ENCODE measurements at places on chromosomes 4 and X.

GRCh38 chr4:39718366-39719323, 20.7 kb downstream of the UBE2K start:
- DNase-seq = peak; percentile 56

GRCh38 chr4:80393246-80393969, 57.9 kb downstream of the CFAP299 start:
- DNase-seq = no peak

- no peak for DNase-seq
These were observed 123.9 kb upstream of the CBR4 start for GRCh38 chr4:169133932-169134331.

DNA sequence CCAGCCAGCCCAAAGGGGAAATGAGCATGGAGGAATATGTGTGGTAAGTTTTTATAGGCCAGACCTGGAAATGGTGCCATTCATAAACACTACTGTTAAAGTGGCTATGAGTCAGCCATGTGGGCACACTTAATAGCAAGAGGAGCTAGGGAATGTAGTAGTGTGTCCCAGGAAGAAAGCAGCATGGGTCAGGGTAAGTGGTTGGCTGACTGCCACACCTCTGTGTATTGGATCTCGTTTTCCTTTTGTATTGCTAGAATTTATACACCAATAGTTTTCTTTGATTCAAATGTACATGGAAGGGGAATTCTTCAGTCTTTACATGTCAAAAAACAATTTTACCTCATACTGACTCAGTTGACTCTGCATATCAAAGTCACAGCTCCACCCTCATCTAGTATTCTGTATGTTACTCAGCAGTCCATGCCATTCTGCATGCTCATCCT, 22.9 kb upstream of the SGMS2 start:
- DNase-seq = no peak

GRCh38 chr4:56115898-56116297, 167.2 kb downstream of the CEP135 start:
- no peak for DNase-seq

DNA sequence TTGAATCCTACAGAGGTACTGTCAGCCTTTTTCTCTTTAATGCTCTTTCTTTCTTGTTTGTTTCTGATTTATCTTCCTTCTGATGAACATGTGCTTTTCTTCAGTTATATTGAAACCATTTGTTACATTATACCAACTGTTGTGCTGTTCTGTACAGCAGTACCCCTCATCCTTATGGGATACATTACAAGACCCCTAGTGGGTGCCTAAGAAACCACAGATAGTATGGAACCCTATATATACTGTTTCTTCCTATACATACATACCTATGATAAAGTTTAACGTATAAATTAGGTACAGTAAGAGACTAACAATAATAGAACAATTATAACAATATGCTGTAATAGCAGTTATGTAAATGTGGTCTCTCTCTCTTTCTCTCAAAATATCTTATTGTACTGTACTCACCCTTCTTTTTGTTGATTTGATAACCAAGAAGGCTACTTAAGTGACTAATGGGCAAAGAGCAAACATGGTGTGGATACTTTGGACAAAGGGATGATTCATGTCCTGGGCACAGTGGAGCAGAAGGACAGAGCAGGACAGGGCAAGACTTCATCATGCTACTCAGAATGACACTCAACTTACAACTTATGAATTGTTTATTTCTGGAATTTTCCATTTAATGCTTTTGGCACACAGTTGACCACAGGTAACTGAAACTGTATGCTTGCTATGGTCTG, 10.7 kb upstream of the YIPF7 start:
- DNase-seq = no peak

GRCh38 chr4:72604324-72604723, 35.3 kb upstream of the ADAMTS3 start:
- DNase-seq = no peak

DNA sequence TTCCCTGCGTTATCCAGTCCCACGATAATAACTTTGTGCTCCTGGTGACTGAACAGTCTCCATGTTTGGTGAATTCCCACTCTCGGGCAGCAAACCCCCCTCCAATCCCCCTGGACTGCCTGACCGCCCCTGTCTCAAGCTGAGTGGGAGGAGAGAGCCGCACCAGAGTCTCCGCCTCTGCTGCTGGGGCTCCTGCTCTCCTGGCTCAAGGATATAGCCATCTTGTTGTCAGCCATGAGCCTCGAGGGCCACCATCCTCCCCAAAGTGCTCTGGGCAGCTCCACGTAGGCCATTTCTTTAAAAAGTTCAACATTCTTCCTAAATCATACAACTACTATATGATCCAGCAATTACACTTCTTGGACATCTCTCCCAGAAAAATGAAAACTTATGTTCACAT, 49.3 kb upstream of the PGRMC1 start:
- no peak for DNase-seq

DNA sequence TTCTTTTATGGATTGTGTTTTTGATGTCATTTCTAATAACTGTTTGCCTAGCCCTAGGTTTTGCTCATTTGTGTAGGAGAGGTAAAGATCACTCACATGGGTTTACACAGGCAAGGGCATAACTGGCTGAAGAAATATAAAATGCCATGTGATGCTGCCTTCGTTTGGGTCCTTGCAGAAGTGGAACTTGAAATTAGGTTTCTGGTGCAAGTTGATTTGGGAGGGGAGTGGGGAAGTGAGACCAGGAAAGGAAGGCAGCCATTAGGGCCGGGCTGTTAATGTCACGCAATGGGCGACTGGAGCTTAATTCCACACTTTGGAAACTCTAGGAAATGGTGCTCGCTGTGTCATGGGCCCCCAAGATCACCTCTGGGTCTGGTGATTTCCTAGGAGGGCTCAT, 14.5 kb downstream of the CLCN4 start:
- DNase-seq = no peak

DNA sequence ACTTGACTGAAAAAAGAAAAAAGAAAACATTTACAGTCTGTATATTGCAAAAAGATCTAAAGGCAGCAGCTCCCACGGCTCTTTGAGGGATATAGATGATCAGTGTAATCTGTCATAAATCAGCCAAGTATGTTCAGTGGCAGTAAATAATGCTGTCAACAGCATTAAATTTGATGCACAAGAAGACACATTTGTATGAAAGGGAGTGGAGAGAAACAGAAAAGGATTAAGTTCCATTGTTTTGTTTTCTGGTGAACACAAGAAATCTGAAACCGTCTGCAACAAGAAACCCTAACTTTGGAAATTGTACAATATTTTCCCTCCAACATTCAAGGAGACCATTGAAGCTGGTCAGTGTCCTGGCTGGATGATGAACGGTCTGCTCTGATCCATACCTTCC, 27.6 kb upstream of the C1QTNF7 start:
- DNase-seq = no peak

- peak; percentile 53 for DNase-seq
These were observed 168.3 kb downstream of the SPRY1 start for GRCh38 chr4:123564758-123565346.

DNA sequence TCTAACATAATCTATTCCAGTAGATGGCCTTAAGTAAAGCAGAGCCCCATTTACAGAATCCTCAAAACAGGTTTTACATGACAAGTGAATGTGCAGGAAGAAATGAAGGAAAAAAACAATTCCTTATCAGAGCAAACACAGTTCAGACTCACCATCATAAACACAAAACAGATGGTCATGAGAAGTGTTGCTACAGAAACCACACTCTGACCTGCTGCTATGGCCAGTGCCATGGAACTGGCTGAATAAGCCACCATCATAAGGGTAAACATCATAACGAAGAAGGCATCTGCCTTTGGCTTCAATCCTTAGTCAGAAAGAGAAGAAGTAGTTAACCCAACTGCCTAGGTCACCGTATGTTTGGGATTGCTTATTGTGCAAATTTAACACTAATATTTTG, 61.1 kb downstream of the ABCG2 start:
- no peak for DNase-seq

DNA sequence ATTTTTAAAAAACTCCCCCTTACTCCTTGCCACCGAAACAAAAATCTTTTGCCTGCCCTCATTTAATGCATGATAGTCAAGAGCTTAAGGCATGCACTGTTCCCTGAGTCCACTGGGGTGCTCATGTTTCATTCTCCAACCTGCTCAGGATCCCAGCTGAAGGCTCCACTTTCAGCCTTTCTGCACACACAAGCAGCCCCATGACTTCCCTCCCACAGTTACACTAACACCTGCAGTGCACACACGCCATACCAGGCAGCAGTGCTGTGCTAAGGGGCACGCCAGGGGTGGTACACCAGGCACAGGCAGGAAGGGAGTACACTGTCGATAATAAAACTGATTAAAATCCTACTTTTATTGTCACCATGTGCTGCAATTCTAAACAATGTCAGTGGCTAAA, 385.2 kb downstream of the BMPR1B start:
- DNase-seq = no peak

- DNase-seq = no peak
These were observed 136.7 kb upstream of the POF1B start for GRCh38 chrX:85516131-85516530.

GRCh38 chr4:13536607-13537006, 7.7 kb downstream of the NKX3-2 start:
- no peak for DNase-seq

DNA sequence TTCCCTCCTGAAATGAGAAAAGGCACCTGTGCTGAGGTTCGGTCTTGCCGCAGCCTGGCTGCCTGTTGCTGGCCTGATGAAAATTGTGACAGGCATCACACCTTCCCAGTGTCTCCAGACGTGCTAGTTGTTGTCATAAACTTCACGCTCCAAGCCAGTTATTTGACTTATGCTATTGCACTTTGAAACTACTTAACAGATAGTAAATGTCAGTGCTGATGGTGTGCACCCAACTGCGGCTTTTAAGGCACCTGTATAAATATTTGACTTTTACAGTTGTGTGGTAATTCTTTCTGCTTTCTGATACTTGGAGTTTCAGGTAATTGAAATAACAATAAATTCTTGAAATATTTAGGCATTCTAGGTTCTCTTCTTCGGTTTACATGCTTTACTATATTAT, 1.8 kb downstream of the WWC2 start:
- DNase-seq = no peak

GRCh38 chrX:79444694-79445210, 77.6 kb upstream of the ITM2A start:
- DNase-seq = no peak

GRCh38 chr4:162836773-162837172, 329.9 kb downstream of the NAF1 start:
- no peak for DNase-seq

DNA sequence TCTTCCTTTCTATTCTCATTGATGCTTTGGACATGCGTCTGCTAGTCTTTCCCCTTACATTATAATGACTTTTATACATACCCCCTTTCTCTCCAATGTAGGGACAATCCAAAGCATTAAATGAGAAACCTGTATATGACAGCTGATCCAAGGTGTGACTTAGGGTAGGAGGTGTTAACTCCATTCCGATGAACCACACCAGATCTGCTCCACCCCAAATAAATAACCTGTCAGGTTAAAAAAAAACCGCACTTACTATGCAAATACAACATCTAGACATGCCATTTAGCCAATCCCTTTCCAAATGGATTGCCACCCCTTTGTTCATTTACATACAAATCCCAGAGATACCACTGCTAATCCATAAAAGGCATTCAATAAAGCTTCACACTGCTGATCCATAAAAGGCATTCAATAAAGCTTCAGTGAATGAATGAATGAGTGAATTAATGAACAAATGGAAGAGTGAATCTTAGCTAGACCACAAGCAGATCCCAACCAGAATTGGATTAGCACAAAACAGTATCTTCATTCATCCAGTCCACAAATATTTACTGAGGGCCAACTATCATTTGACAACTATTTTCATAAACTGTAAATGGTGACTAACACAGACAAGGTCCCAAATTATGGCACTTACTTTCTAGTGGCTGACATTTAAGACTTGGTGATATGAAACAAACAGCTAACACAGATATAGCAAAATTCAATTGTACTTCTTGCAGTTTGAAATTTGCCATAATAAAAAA, 158.9 kb upstream of the MAP3K15 start:
- no peak for DNase-seq

DNA sequence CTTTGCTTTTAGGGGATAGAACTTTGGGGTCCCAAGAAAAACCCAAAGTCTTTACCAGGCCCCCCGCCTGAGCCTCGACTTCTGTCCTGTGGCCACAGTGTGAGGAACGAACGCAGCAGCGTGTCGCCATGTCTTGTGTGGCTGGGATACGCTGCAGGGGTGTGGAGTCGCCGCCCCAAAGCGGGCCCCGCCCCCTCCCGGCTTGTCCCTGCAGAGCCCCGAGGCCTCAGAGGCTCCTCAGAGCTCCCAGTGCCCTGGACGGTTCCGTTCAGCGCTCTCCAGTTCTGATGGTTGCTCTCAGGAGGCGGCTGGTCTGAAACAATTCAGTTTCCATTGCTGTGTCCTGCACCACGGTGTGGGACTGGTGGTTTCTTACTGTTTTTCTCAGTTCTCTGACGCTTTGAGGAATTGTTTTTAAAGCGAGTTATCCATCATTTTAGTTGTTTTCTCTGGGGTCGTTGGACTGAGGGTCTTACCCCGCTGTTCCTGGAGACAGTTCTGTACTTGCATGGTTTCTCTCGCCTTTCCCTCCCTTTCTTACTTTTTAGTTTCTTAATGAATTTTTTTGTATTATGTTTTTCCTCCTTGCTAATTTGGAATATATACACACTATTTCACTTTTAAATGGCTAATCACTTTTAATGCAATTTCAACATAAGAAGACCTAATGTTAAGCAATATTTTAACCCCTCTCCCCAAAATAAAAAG, 1.6 kb upstream of the IDUA start:
- peak; percentile 88 for DNase-seq

GRCh38 chrX:111447298-111447697, 35.3 kb upstream of the DCX start:
- no peak for DNase-seq

- no peak for DNase-seq
These were observed 107.6 kb upstream of the SMIM10 start for GRCh38 chrX:134883137-134883700.

- DNase-seq = no peak
These were observed 683 bp downstream of the MAN2B2 start for GRCh38 chr4:6575503-6576240.

DNA sequence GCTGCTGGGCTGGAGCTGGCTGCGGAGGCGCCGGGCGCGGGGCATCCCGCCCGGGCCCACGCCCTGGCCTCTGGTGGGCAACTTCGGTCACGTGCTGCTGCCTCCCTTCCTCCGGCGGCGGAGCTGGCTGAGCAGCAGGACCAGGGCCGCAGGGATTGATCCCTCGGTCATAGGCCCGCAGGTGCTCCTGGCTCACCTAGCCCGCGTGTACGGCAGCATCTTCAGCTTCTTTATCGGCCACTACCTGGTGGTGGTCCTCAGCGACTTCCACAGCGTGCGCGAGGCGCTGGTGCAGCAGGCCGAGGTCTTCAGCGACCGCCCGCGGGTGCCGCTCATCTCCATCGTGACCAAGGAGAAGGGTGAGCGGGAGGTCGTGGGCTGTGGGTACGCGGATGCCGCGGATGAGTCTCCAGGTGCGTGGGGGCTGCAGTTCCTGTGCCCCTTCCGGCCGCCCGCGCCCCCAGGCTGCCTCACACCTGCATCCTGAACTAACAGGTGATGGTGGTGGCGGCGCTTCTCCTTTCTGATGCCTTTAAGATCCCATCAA, 499 bp downstream of the CYP2U1 start:
- DNase-seq = peak; percentile 66

DNA sequence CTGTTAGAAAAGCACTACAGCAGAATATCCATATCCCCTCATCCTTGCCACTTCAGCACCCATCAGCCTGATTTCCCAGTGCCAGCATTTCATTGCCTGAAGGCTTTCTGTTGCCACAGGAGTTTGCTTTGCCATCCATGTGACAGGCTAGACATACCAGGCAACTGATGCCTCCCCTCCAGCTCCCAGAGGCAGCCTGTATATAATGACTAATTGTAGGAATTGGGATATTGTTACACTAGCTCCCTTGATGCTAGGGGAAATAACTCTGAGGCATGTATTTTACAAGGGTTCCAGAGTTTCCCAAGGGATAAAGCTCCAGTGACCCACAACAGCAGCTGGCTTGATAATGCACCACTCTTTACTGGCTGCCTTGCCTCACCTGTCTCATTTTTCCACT, 608.0 kb upstream of the FTHL17 start:
- DNase-seq = no peak

Measured in activated CD8-positive, alpha-beta memory T cell treated with anti-CD3 and anti-CD28 coated beads, Interleukin-2, amount 50 U/mL, for 48 hours (primary cell).